ELR (cell line): ENCODE measurements at places on chromosomes 7 and 10.
A peak's percentile ranks its signal among the peaks of the same experiment; 100 is the strongest.

- DNase-seq = peak; percentile 92
These were observed 115.4 kb downstream of the ZMIZ1 start for GRCh38 chr10:79184145-79184625.

- DNase-seq = no peak
These were observed 107.6 kb downstream of the DNAJC1 start for GRCh38 chr10:21895932-21896331.

GRCh38 chr10:28853195-28853594, 175.9 kb downstream of the BAMBI start:
- DNase-seq = no peak

GRCh38 chr7:47332213-47332612, 249.7 kb downstream of the TNS3 start:
- DNase-seq = no peak

GRCh38 chr7:111910656-111911055, 295.5 kb downstream of the DOCK4 start:
- DNase-seq = no peak

DNA sequence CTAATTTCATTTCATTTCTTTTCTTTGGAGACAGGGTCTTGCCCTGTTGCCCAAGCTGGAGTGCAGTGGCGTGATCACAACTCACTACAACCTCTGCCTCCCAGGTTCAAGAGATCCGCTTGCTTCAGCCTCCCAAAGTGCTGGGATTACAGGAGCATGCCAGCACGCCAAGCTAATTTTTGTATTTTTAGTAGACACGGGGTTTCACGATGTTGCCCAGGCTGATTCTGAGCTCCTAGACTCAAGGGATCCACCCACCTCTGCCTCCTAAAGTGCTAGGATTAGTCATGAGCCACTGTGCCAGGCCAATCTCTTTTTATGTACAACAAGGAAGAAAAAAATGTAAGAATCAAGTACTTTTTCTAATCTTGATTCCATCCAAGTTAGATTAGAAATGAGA, 10.7 kb upstream of the KMT2E start:
- DNase-seq = peak; percentile 82

DNA sequence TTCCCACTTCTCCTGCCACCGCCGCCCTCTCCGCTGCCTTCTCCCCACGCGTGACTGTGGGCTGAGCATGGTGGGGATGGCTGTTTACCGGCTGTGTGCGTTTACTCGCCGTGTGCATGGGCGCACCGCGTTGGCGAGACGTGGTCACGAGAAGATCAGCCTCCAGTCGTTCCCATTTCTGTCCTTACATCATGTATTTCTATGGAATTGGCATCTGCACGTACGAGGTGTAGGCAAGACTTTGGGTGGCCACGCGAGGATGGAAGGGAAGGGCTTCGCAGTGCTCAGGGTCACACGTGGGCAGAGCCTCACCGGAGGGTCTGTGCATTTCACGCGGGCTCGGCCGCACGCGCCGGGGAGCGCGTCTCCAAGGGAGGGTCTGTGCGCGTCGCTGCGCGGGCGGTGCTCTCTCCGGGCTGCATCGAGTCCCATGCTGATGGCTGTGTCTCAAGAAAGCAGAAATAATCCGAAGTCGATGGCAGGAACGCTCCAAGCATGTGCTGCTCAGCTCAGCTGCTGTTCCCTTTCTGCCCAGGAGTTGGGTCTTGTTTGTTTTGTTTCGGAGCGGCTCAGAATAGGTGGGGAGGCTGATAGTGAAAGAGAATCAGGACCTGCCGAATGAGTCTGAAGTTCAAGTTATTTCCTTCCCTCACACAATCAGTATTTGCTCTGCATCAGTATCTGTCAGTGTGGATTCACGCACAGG, 973 bp downstream of the CAMK1D start:
- DNase-seq = peak; percentile 37

GRCh38 chr10:93081318-93081717, 7.6 kb downstream of the CYP26A1 start:
- no peak for DNase-seq

- DNase-seq = peak; percentile 83
These were observed 6.2 kb upstream of the AHCYL2 start for GRCh38 chr7:129218514-129219062.

GRCh38 chr10:124602646-124603365, 141.2 kb downstream of the LHPP start:
- DNase-seq = no peak

DNA sequence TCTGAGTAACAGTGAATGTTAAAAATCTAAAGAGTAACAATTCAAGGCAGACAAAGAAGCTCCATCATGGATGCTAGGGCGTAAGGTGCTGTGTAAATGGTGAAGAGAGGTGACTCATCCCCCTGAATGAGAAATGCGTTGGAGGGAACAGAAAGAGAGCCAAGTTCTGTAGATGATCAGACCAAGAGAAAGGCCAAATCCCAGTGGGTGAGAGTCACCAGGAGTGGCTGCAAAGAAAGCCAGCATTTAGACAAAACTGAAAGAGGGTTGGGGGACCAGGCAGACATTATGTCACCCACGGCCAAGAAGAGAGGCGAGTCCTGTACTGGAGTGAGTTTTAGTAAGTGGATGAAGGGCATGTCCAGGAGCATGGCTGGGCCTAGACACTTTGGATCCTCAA, 153.1 kb downstream of the TRIL start:
- peak; percentile 70 for DNase-seq
